ENCODE measurements at places on chromosomes 16 and 17.

GRCh38 chr16:27199235-27199586 lies 4.1 kb upstream of the KDM8 start:
- no peak for DNase-seq

- no peak for DNase-seq
Measured at GRCh38 chr17:2398655-2399571, 1.9 kb downstream of the MNT start.

- no peak for DNase-seq
Measured at GRCh38 chr16:87581857-87582215, 20.5 kb upstream of the JPH3 start.

- DNase-seq: no peak
Measured at GRCh38 chr17:40722241-40722640, 18.7 kb upstream of the KRT24 start.

- peak; percentile 57 for DNase-seq
Measured at GRCh38 chr16:4402439-4403132, 13.8 kb downstream of the CORO7 start.

DNA sequence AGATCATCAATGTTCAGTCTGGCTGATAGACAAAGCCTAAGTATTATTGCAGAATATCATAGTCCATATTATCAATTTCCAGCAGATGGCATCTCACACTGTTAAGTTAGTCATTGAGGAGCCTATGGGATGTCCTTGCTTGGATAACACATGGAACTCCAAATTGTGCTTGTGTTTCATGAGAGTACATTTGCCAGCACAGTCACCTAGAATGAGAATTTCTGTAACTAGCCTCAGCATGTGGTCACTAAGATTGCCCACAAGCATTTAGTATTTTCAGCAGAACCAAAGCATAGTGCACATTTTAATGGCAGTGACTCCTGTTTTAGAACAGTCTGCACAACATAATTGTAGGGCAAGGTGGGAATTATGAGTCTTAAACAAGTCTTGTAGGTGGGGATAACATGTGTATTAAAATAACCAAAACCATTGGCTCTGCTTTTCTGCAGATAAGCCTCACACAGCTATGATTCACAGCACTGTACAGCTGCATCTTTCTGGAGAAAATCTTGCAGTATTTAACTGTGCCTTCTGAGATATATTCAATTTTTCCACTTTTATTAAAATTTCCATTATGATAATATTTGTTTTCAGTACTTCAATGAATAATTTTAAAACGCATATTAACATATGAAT lies 882.8 kb upstream of the SOX9 start:
- peak; percentile 71 for DNase-seq

DNA sequence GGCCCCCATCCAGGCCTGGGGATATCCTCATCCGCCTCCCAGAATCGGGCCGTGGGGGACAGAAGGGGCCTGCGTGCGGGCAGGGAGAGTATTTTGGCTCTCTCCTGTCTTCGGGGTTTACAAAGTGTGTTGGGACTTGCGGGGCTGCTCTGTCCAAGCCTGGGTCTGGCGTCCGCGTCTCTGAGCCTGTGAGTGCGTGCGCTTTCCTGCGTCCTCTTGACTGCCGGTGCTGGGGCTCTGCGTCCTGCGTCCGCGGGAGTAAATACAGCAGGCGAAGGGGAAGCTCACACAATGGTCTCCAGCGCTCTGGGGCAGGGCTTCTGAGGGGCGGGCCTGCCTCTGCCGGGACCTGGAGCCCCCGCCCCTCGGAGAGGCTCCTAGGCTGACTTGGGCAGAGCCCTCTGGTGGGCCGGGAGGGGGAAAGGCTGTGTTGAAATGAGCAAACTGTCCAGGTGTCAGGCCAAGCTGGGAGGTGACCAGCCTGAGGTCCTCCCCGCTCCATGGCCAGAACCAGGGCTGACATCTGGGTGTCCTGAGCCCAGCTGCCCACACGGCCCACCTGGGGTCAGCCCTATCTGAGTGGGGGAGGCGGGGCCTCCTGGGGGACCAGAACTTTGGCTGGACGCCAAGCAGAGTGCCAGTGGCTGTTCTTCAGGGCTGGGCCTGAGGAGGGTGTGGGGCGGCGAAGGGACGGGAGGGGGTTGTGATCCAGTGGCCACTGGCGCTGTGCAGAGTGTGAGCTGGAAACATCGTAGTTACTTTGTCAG lies 233.6 kb downstream of the SEC14L1 start:
- peak; percentile 90 for DNase-seq

DNA sequence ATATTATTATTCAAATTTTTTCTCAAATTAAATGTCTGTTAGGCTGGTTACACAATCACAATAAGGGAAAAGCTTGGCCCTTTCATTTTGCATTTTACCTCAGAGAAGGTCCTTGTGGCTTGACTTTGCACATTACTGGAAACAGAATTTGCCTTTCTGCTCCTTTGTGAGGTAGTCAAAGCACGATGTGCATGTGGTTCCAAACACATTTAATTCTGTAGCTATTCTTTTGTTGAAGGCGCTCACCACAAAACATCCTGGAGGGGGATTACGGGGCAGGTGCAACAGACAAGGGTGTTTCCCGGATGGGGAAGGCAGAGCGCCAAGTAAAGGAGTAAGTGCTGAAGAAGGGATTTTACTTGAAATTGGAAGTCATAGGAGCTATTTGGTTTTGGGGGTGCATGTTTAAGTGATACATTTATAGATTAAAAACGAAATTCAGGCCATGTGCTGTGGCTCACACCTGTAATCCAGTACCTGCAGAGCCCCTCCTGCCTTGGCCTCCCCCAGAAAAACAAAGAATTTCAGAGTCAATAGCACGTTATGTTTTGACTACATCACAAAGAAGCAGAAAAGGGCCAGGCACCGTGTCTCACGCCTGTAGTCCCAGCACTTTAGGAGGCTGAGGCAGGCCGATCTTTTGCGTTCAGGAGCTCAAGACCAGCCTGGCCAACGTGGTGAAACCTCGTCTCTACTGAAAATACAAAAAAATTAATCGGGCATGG lies 31.2 kb upstream of the TENT4B start:
- DNase-seq: no peak
